ENCODE measurements at places on chromosomes 1 and 21.

DNA sequence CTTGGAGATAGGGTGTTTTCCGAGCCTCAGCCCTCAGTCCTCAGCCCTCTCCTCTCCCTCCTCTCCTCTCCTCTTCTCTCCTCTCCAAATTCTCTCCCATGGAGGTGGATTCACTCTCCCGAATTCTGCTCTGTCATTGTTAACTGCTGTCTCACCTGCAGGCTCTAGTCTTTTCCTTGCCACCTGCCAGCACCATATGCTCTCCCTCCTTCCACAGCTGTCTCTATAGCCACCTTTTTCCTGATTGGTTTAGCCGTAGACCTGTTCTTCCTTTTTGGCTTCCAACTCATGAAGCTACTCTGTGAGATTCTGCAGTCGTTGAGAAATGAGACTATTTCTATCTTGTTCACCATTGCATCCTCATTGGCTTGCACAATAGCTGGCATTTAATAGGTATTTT lies 19.7 kb downstream of the COG2 start:
- DNase-seq = no peak

- DNase-seq = no peak
Observed at GRCh38 chr1:157626099-157626498, 28.2 kb upstream of the FCRL4 start.

GRCh38 chr1:169858467-169858866 lies 35.2 kb downstream of the SCYL3 start:
- DNase-seq = no peak

DNA sequence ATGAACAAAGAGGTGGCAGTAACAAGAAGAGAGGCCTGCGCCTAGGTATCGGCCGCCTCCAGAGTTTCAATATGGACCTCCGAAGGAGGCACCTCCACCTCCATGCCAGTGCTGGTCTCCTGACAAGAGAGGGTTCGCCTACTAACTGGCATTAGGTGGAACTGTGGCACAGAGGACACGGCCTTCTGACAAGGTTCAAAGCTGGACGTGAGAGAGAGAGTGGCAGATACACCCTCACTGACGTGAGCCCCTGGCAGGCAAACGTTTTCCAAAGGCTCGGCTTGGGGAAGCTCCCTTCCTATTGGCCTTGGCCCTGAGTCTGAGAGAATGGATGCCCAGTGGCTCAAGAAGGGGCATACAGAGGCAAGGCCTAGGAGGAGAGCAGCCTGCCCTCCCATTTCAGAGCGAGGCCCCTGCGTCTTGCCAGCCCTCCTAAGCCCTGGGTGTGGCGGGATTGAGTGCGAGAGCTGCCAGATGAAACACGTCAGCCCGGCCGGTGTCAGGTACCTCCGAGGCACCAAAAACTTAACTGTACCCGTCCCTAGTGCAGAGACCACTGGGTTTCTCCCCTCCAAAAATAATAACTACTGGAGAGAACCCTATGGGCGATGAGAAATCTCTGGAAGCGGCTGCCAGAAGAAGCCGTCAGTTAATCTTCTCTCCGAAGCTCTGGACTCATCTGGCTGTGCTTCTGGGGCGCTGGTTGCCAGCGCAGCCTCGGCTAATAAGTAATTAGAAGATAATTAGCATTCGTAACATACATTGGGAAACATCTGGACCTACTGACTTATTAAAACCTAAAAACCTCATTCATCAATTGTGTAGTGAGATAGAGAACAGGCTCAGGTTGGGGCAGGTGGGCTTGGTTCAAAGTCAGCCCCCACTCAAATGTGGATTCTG lies 283.6 kb downstream of the NPHP4 start:
- no peak for DNase-seq

DNA sequence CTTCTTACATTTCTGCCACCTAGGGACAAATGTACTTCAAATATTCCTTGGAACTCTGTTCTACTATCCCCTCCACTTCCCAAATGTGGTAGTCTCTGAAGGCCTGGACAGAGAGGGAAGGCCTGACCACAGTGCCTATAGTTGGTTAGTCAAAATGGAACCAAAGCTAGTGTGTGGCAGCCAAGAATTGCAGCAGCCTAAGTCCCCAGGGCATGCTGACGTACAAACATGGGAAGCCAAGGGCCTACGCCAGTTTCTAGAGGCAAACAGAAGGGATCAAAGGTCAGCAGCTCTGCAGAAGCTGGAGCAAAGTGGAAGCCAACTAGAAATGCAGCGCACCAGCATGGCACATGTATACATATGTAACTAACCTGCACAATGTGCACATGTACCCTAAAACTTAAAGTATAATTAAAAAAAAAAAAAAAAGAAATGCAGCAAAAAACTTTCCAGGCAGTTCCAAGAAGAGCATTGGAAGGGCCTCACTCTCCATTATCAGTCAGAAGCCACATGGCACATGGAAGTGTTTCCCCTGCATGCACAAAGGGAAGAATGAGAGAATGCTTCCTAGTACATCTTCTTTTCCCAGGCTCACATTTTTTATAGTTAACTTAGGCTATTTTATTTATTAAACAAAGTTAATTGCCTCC lies 39.4 kb upstream of the GADD45A start:
- no peak for DNase-seq

DNA sequence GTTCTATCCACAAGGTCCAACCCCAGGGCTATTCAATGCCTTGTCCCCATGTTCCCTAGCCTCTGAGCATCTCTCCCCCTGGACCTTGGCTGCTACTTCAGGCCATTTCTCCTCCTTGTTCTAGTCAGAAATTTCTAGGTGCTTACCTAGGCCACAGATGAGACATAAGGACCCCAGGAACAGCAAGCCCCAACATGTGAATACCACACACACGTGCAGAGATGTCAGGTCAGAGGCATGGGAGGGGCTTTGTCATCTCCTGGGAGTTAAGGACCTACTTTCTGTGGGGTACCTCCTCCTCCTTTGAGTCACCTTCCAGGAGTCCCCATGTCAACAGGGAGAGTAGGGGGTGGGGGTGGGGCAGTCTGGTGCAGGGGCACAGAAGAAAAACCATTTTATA lies 7.1 kb upstream of the RGS16 start:
- no peak for DNase-seq

- peak; percentile 83 for DNase-seq
Observed at GRCh38 chr1:78101514-78101913, 55.7 kb downstream of the GIPC2 start.

DNA sequence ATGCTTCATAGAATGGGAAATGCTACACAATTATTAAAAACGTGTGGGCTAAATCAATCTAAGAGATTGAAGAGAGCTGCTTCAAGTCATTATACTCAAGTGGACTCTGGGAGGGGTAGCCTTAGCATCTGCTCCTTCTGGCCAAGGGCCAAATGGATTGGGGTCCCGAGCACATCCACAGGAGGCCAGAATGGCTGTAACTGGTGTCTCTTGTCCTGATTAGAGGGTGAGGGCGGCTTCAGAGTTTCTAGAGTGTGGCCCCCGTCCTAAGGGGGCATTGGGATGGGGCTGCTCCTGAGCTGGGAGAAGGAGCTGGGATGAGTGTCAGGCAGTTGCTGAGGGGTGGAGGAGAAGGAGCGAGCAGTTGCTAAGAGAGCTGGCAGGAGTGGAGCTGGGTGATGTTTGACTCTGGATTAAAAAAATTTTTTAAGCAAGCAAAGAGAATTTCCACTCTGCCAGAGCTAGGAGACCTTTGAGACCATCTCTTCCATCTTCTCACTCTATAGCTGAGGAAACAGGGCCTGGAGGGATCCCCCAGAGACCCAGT lies 71.3 kb upstream of the TLR5 start:
- DNase-seq = no peak

DNA sequence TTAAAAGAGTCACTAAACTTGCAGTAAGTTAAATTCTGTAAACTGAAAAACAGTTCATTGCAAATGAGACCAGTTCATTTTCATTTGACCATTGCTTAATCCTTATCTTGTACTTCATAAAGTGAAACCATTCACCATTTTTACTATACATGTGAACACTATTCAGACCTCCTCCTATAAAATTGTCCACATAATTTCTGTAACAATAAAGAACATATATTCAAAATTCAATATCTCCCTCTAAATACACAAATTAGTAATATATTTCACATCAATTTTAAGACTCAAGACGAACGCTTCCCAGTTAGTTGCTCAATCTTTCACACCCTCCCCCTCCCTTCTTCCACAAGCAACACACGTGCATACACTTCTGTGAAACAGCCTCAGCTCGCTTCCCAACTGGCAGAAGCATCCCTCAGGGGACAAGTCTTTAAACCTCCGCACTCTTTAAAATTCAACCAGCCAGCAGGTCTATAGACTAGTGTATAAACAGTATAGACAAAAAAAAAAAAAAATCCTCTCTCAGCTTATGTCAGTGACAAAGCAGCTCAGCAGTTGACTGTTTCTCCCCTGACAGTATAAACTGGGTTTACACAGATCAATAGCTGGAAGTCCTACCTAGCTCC lies 99.6 kb downstream of the DENND1B start:
- DNase-seq = no peak

GRCh38 chr1:101645810-101646209 lies 350.9 kb downstream of the OLFM3 start:
- no peak for DNase-seq

GRCh38 chr1:40842207-40842606 lies 20.0 kb downstream of the CITED4 start:
- DNase-seq = no peak

DNA sequence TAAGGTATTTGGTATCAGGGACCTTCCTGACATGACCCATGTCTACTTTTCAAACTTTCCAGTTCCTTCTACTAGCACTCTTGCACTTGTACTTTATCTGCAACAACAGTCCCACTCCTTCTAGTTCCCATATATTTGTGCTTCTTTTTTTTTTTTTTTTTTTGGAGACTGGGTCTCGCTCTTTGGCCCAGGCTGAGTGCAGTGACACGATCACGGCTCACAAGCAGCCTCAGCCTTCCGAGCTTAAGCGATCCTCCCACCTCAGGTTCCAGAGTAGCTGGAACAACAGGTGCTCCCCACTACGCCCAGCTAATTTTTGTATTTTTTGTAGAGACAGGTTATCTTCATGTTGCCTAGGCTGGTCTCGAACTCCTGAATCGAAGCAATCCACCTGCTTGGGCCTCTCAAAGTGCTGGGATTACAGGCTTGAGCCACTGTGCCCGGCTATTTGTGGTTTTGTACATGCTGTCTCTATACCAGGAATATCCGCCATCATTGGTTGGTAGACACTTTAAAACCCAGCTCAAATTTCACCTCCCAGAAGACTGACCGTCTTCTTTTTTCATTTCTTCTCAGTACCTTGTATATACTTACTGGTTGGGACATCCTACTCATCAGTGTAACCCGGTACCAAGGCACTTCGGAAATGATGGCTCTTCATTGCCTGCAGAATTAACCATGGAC lies 1.1 kb downstream of the ZMYM1 start:
- no peak for DNase-seq

DNA sequence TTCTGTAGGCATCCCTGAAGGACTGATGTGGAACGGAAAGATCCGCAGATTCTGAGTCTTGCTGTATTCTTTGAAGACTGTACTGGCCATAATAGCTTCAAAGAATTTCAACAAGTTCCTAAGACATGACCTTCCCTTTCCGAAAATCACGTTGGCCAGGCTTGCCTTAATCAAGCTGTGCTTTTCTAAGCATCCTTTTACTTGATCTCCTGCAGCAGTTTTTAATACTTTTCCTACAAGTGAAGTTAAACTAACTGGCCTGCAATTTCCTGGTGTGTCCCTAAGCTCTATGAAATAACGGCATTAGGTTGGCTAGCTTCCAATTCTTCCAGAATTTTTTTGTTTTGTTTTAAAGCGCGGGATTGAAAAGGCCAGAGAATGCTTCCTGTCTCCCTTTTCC lies 40.3 kb downstream of the SPAG17 start:
- no peak for DNase-seq

DNA sequence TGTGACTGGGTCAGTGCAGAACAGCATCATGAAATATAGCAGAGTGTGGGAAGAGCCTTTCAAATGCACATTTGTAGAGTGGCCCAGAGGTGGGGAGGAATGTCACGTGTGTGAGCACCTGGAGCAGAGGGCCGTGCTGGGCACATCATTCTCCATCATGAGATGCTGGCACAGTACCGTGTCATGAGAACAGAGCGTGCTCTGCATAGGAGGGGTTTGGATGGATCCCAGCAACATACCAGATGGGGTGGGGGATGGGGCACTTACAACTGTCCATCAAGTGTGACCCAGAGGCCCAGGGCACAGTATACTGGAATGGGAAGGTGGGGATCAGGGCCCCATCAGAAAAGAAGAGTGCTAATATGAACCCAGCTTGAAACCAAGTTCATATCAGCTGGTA lies 182.0 kb downstream of the LMX1A start:
- DNase-seq = no peak

DNA sequence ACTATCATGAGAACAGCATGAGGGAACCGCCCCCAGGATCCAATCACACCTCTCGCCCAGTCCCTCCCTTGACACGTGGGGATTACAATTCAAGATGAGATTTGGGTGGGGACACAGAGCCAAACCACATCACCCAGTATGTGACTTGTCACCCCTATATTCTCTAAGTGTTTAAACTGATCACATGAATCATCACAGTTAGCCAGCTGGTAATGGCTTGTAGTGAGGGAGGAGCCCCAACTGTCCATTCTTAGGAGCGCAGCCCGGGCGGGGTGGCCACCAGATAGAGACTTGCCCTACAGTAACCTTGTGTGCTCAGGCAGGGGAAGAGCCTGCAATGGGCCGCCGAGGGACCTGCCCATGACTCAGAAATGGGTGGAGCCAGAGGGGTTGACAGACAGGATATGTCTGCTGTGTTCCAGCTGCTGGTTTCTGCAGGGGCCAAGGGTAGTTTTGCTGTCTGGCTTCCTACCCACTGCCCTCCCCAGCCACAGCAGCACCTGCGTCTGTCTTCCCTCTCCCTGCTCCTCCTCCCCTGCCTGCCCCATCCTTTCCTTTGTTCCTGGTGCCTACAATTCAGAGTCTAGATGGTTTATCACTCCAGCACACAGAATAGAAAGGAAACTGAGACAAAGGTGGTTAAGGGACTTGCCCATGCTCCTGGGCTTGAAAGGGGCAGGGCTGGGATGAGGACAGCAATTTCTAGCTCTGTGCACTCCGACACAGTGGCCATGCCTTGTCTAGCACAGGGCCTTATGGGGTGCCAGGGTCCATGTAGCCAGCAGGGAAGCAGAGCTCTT lies 9.2 kb downstream of the ABCG1 start:
- peak; percentile 88 for DNase-seq

GRCh38 chr1:17717594-17718535 lies 37.3 kb upstream of the ACTL8 start:
- no peak for DNase-seq

- no peak for DNase-seq
Observed at GRCh38 chr1:193339401-193339800, 153.0 kb upstream of the B3GALT2 start.

DNA sequence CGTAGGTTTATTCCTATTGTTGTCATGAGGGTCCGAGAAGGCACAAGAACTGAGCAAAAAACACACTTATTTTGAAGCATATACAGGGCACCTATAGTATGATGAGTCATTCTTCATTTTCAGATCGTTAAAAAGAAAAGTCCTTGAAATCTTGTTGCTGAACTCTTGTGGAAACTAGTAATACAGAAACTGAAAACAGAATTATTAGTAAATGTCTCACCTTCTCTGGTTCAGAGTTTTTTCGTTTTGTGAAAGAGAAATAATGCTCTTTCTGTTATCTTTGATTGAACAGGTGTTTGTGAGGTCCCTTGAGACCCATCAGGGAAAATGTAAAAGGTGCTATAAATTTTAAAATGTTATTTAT lies 102.0 kb upstream of the COA6 start:
- DNase-seq = no peak

Data from kidney capillary endothelial cell (primary cell).